ENCODE measurements at places on chromosomes 1 and 21. TPM values are rescaled to one million over a fixed set of nuclear protein-coding genes. Genes with fewer than 3 reads are reported as not detected.

GRCh38 chr1:221162939-221163338, 283.7 kb downstream of the HLX start:
- DNase-seq, result no peak

DNA sequence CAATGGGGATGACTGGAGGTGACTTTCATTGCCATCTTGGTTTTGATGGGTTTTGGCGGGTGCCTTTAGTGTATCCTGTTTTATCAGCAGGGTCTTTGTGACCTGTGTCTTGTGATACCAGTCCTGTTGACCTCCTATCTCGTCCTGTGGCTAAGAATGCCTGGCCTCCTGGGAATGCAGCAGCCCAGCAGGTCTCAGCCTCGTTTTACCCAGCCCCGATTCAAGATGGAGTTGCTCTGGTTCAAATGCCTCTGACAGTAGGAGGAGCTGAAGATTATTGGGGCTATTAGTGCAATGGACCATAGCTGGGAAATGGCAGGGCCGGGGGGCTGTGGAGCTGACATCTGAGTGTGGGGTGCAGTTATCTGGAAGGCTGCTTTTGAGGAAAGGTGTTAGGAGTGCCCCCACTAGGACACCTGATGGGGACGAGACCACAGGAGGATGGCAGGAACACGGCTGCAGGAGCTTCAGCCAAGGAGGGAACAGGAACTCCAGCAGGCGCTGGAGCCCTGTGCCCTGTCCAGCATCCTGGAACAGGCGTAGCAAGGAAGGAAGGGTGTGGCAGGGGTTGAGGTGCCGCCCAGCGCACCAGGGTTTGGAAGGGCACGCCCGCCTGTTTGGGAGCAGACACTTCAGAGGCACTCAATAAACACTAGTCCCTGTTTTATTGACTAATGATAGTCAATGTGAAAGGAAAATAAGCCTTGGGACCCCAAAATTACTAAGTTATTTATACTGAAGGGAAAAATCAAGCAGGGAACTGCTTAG, 15.3 kb upstream of the AGPAT3 start:
- DNase-seq, result no peak

- no peak for DNase-seq
Measured at GRCh38 chr1:102315096-102315495, 318.4 kb upstream of the OLFM3 start.

FCAMR gene
- not detected for total RNA-seq

DNA sequence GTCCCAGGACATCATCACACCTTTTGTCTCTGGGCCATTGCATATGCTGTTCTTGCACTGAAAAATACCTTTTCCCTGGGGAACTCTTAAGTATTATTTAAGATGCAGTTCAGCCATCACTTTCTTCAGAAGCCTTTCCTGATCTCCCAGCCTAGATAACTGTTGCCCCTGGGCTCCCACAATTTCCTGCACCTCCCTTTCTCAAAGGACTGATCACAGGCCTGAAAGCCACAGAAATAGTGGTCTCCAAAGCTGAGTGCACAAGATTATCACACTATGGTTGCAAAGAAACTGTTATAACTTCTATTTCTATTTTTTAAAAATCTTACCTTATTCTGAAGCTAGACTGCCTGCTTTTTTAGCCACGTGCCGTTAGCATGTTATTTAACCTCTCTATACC, 2.8 kb upstream of the ZSCAN20 start:
- no peak for DNase-seq

DNA sequence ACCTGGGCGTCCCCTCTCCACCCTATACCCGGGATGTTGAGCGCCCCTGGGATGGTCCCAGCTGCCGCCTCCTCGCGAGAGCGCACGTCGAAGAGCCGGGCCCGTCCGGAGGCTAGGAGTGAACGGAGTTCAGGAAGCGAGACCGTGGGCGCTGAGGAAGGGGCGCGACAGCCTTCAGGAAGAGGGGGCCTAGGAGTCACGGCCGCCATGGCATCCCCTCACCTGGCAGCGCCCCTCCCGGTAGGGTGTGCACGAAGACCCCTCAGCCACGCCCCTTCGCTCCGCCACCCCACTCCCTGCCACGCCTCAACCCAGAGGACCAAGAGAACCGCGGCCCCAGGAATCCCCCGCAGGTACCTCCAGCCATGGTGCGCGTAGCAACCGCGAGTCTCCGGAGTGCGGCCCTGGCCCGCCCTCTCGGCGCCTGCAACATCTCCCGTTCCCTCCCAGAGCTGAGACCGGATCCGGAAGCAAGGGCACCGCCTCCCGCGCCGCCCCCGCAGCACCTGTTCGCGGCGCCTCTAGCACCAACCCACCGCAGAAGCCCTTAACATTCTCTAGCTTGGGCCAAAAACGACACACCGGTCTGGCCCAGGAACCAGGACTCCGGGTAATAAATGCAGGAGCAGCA, at the start of gene TSTD1:
Gene TSTD1 (minus strand): TSS at position 442 of the 631 bp plus-strand sequence. CDS start 75 bp downstream, at position 367.
- DNase-seq, result no peak

- DNase-seq, result no peak
Measured at GRCh38 chr1:20601129-20601825, 12.4 kb downstream of the CDA start.

GRCh38 chr1:221912230-221912629, 170.3 kb upstream of the DUSP10 start:
- DNase-seq, result no peak

DNA sequence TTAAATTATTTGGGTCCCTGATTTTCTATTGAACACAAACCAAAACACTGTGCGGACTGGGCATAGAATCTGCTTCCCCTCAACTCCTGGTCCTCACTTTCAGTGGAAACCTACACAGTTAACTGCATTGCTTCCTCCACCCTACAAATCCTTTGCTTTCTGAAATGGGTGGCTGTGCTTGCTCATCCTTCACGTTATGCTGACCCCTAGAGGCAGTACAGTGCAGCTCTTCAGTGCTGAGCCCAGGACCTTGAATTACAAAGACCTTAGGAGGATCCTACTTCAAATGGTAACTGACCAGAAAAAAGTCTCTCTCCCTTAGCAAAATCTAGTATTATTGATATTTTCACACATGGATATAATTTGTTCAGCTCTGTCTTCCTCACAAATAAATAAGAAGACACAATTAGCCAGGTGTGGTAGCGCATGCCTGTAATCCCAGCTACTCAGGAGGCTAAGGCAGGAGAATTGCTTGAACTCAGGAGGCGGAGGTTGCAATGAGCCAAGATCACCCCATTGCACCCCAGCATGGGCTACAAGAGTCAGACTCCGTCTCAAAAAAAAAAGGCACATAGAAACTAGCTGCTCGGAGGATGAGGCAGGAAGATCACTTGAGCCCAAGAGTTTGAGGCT, 63.4 kb upstream of the L1TD1 start:
- no peak for DNase-seq

DNA sequence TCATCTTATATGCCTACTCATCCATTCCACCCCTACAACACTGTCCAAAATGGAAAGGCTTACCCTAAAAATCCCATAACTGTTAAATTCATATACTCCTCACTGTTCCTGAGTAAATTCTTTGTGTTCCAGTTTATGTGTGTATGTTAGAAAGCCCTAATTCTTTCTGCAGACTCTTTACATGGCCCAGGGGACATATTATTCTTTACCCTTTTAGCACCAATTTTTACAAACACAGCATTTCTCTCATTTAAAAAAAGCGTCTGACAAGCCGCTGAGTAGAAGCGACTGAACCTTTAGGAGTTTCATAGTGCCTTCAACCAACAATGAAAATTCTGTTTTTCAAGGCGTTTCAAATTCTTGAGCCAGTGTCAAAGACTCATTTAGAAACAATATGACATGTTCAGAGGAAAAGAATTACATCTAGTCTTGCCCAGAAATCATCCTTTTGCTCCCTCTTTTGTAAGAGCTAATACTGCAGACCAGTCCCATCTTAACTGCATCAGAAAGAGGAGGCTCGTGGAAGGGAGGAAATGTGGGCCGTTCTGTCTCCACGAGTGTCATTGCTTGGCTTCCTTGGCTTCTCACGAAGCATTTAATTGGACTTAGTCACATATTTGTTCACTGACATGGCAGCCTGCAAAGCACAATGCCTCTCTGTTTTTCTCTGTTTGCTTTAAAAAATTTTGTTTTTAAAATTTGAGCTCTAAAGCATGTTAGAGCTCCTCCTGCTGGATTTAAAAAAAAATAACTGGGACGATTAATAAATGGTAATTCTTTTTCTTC, 21.3 kb upstream of the C1orf105 start:
- DNase-seq, result peak; percentile 54

DNA sequence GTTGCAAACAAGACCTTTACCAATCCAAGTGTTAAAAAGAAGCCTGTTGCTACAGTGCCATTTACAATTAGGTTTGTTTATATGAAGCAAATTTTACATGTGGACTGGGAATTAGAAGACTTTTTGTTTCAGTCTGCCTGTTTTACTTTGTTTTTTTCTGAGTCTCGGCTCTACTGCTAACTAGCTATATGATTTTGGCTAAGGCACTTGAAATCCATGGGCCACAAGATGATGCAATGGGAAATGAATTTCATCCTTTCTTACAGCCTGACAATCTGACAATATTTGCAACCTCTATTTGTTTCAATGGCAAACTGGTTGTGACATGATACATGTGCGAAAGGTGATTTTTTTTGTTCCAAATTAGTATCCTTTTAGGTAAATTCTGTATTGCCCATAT, 3.7 kb upstream of the PEX11B start:
- no peak for DNase-seq

GRCh38 chr1:115874904-115875303, 34.0 kb upstream of the NHLH2 start:
- DNase-seq, result no peak

NR1I3 gene
- total RNA-seq, result not detected

GRCh38 chr21:25324666-25325065, 282.6 kb downstream of the MRPL39 start:
- DNase-seq, result no peak

SPATA1 gene
- 0.95 TPM for total RNA-seq

GRCh38 chr1:89907727-89908212, 86.9 kb downstream of the LRRC8D start:
- no peak for DNase-seq

GRCh38 chr1:193077991-193078390, 18.6 kb downstream of the RO60 start:
- no peak for DNase-seq

- no peak for DNase-seq
Measured at GRCh38 chr1:59046730-59047157, 250.2 kb upstream of the FGGY start.

SLC30A1 gene
- 14.3 TPM for total RNA-seq

DNA sequence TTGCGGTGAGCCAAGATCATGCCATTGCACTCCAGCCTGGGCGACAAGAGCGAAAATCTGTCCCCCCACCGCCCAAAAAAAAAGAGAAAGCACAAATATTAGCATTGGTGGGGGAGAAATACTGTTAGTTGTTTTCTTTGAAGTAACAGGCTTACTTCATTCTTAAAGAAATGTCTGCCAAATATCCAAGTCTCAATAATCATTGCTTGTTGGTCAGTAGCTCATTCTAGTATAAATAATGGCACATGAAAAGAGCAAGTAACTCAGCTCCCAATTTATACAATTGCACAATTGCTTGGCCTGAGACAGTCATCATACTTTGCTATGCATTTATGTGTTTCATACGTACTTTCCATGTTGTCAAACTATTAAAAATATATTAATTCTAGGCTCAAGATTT, 499.2 kb upstream of the PLXNA2 start:
- DNase-seq, result no peak

DNA sequence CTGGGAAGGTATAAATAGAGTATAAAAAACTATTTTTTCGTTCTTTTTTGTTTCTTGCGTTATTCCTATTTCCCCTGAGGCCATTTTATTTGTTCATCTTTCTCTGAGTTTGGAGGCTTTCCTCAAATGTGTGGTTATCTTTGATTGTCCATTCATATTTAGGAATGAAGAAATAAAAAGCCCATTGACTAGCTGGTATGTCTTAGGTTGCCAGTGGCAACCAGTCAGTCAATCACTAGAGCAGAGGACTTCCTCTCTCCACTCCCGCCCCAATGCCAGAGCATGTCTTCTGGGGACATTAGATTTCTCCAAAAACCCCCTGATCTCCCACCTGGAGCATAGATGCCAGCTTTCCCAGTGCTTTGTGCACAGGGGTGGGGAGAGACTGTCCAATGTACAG, 20.7 kb upstream of the FOXE3 start:
- DNase-seq, result no peak

PALMD gene
- total RNA-seq, result 71.1 TPM

CDCA8 gene
- 22.2 TPM for total RNA-seq

DNA sequence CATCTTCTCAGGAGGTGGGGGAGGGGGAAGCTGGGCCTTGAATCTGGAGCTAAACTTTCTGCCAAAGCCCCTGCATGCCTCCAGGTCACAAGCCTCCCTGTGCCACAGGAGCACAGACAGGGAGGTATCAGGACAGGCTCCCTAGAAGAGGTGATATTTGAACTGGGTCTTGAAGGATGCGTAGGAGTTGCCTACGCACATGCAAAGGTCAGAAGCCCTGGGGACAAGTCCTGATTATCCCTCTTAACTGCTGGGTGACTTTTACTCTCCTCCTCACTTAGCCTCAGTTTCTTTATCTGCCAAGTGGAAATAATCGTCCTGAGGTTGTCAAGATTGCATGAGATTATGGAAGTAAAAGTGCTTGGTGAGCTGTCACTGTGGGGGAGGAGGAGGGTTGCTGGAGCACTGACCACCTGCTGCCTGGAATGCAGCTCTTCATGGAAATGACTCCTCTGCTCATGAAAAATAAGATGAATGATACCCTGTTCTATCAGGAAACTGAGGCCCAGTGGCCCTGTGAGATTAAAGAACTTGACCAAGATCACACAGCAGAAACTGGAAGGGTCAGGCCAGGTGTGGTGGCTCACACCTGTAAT, 50.6 kb upstream of the LAPTM5 start:
- no peak for DNase-seq

DNA sequence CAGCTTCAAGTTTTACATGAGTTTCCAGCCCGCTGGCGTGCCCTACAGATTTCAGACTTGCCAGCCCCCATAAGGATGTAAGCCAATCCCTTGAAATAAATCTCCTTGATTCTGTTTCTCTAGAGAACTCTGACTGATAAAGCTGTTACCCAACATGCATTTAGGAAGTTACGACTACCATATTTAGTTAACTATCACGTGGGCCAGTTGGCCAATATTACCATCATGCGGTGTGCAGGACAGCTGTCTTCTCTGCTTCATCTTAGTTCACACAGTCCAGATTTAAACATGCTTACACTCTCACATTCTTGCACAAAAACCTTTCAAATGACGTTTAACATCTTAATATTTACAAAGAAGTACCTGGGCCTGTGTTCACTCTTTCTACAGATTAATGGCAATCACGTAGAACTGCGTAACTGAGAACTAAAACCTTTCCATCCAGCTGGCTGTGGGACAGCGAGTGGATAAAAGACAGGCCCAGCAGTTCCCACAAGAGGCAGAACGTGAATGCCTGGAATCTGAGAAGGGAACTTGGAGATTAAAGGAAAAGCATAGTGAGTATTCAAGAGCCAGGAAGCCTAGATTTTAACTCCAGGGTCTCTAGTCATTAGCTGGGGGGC, 20.8 kb downstream of the FAM177B start:
- DNase-seq, result no peak

PLEKHN1 gene
- total RNA-seq, result 0.46 TPM

PBX1 gene
- 4.8 TPM for total RNA-seq

- DNase-seq, result no peak
Measured at GRCh38 chr1:151908228-151908691, 1.1 kb downstream of the THEM4 start.

MEX3A gene
- 6.5 TPM for total RNA-seq

GRCh38 chr1:200095057-200095577, 67.6 kb downstream of the NR5A2 start:
- DNase-seq, result no peak

TFAP2E gene
- total RNA-seq, result 0.07 TPM

PBXIP1 gene
- total RNA-seq, result 94.9 TPM

- no peak for DNase-seq
Measured at GRCh38 chr1:43836267-43836951, 97.2 kb upstream of the ARTN start.

GRCh38 chr21:31133243-31133830, 95.1 kb upstream of the KRTAP19-8 start:
- no peak for DNase-seq
